ENCODE measurements at places on chromosomes 5 and 9.

DNA sequence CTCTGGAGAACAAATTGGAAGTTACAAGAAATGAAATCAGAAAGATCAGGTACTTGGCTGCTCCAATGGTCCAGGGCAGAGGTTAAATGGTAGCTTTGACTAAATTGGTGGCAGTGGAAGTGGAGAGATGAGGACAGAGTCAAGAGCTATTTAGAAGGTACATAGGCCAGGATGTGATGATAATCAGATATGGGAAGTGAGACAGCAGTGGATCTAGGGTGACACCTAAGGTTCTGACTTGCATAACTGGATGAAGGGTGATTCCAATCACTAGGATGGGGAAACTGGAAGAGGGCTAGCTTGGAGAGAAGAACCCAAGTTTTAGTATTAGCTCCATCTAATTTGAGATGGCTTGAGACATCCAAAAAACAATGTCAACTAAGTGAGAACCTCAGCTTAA, 24.0 kb upstream of the NDUFB6 start:
- H3K36me3 ChIP-seq, result no peaks in the 10 kb centered on the region
- DNase-seq, result no peak
- peaks cover 11% of the 10 kb centered on the region for H3K27me3 ChIP-seq
- H3K4me1 ChIP-seq, result peaks cover 2% of the 10 kb centered on the region
- H3K4me3 ChIP-seq, result no peak overlapping the region

- no peaks in the 10 kb centered on the region for H3K36me3 ChIP-seq
- H3K27ac ChIP-seq, result no peak overlapping the region
- no peaks in the 10 kb centered on the region for H3K4me1 ChIP-seq
- peaks cover 8% of the 10 kb centered on the region for H3K27me3 ChIP-seq
- no peak overlapping the region for H3K4me3 ChIP-seq
Observed at GRCh38 chr5:77167063-77167462, 43.4 kb upstream of the PDE8B start.

GRCh38 chr9:20356403-20357036, 265.8 kb downstream of the MLLT3 start:
- peak; percentile 51 for DNase-seq
- peaks cover 40% of the 10 kb centered on the region for H3K36me3 ChIP-seq
- no peak overlapping the region for H3K4me3 ChIP-seq
- peaks cover 81% of the 10 kb centered on the region for H3K4me1 ChIP-seq
- H3K27me3 ChIP-seq, result no peaks in the 10 kb centered on the region

- H3K4me3 ChIP-seq, result no peak overlapping the region
- no peak for DNase-seq
- H3K36me3 ChIP-seq, result no peaks in the 10 kb centered on the region
- no peak overlapping the region for H3K27ac ChIP-seq
- no peaks in the 10 kb centered on the region for H3K4me1 ChIP-seq
- H3K27me3 ChIP-seq, result no peaks in the 10 kb centered on the region
Observed at GRCh38 chr5:77864997-77865396, 88.9 kb upstream of the TBCA start.

DNA sequence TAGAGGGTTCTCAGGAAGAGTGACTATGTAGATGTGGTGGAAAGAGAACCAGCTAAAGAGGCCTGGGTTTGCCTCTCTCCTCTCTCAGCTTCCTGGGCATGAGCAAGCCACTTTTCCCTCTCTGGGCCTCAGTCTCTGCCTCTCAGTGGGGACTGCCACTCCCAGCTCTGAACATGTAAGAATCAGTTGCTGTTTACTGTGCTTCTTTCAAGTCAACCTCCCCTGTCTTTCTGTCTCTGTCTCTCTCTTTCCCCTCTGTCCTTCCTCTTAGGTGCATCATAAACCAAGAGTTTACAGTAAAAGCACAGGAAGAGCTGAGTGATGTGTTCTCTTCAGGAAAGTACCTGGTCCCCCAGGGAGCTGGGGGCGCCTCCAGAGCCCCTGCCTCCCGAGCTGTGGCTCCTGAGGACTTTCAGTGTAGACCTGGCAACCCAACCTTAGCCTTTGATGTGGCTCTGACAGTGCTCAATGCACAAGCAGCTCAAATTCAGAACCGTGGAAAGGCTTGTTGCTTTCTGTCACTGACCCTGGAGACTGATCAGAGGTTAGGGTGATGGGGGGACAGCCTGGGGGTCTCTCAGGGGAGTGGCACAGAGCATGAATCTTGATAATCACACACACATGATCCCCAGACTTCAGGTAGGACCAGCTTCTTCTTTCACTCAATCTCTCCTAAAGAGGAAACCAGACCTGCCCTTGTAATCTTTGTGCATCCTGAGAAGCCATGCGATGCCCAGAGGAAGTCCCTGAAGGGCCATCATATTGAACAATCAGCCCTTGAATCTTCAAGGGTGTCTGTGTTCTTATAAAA, 59.4 kb upstream of the TNFSF8 start:
- H3K27ac ChIP-seq, result peak overlapping the region; percentile 96
- peaks cover 72% of the 10 kb centered on the region for H3K4me1 ChIP-seq

DNA sequence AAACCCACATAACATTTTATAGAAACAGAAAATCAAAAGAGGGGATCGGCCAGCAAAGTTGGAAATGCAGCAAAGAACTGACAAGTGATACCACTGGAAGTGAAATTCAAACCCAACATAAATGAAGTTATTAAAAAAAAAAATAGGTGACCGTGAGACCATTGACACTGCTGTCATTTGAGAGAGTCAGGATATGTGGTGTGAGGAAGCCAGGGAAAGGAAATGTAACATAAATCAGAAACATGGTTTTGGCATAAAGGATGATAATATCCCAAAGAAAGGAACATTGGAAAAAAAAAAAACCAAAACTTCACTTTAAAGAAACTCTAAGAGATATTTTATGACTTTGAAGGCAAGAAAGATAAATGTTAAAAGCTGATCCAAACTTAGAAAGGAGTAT, 312.4 kb upstream of the PIK3R1 start:
- no peaks in the 10 kb centered on the region for H3K36me3 ChIP-seq
- H3K27ac ChIP-seq, result no peak overlapping the region
- no peak overlapping the region for H3K4me3 ChIP-seq
- no peaks in the 10 kb centered on the region for H3K4me1 ChIP-seq
- DNase-seq, result no peak

DNA sequence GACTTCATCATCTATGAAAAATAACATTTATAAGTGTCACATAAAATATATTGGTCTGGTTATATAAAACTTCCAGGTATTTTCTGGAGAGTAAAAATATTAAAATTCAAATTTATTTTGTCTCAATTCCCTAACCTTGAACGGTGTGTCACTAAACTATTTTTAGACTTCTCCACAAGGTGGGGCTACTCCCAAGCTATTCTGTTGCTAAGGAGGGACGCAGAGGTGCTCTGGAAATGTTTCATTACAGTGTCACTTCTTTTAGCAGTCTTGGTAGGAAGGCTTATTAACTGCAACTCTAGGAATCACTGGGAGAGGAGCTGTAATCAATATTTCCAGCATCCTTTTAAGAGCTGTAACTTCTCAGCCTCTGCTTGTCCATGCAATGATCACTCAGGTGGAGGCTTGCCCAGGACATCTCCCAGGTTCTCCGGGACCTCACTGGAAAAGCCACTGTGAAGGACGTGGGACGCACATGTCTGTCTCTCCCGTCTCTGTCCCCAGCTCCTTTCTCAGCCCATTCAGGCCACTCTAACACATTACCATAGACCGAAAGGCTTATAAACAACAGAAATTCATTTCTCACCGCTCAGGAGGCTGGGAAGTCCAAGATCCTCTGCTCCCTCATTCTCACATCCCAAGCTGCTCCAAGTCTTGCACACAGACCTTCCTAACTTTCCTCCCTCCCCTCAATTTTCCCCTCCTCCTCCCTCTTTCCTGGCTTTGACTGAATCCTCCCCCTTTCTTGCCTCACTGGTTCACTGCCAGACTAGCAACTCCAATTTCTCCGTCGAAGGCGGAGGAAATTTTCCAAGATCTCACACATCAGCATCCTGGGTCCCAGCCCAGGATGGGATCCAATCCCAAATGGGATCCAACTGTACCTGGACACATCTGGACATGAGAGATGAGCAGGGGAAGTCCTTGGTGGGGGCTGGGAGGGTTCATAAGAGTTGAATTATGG, 32.7 kb upstream of the DNAH5 start:
- no peak for DNase-seq
- H3K36me3 ChIP-seq, result no peaks in the 10 kb centered on the region
- no peak overlapping the region for H3K27ac ChIP-seq
- no peak overlapping the region for H3K4me3 ChIP-seq

- H3K4me3 ChIP-seq, result no peak overlapping the region
- H3K36me3 ChIP-seq, result peaks cover 60% of the 10 kb centered on the region
- H3K27ac ChIP-seq, result peak overlapping the region; percentile 85
- peaks cover 50% of the 10 kb centered on the region for H3K4me1 ChIP-seq
Observed at GRCh38 chr9:132348676-132349075, 6.1 kb downstream of the SETX start.

DNA sequence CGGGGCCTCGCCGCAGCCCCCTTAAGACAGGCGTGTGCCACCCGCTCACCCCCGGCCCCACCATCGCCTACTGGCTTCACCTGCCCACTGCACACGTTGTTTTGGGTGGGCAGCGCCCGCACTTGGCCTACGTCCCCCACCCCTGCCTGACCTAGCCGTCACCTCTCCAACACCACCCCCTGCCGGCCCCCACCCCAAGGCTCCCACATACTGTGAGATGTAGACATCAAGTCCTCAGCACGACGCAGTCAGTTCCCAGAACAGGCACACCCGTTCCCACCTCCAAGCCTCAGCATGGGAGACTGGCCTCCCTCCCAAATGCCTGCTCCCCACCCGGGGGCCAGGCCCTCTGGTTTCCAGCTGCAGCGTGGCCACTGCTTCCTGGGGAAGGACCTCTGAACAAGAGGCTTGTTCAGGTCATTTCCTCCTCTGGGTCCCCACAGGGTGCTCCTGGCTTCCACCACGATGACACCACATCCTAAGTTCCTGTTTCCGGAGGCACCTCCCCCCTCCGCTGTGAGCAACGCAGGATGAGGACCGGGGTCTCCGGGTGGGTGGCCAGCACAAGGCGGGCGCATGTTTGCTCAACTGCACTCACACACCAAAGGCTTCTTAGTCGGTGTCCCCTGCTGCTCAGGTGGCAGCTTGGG, 11.3 kb downstream of the DBN1 start:
- peaks cover 22% of the 10 kb centered on the region for H3K36me3 ChIP-seq
- H3K27ac ChIP-seq, result peak overlapping the region; percentile 74
- no peak for DNase-seq
- H3K4me1 ChIP-seq, result peaks cover 21% of the 10 kb centered on the region

GRCh38 chr5:96716716-96717115, 54.5 kb downstream of the CAST start:
- H3K4me1 ChIP-seq, result peaks cover 33% of the 10 kb centered on the region
- DNase-seq, result no peak
- H3K36me3 ChIP-seq, result peaks cover 8% of the 10 kb centered on the region
- no peak overlapping the region for H3K4me3 ChIP-seq

DNA sequence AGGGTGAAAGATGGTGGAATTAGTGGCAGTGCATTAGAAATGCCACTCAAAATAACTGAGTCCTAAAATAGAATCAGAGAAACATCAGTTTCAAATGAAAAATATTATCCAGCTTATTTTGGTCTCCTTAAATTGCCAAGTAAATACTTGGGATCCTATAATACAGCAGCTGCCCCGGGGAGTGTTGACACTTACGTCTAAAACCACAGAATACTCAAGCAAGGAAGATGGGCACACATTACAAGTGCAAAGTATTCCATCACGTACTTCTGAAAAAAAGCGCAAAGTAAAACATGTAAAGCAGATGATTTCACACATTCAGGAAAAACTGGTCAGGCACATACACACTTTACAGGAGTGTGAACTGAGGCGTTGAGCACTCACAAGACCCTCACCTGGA, 2.4 kb upstream of the ARHGEF37 start:
- H3K27me3 ChIP-seq, result peaks cover 20% of the 10 kb centered on the region
- H3K4me3 ChIP-seq, result no peak overlapping the region
- DNase-seq, result no peak
- H3K36me3 ChIP-seq, result no peaks in the 10 kb centered on the region
- no peak overlapping the region for H3K27ac ChIP-seq

GRCh38 chr9:1875921-1876448, 139.2 kb upstream of the SMARCA2 start:
- H3K27me3 ChIP-seq, result peaks cover 22% of the 10 kb centered on the region
- peaks cover 36% of the 10 kb centered on the region for H3K4me1 ChIP-seq
- peak; percentile 67 for DNase-seq
- H3K4me3 ChIP-seq, result peak overlapping the region; percentile 40

DNA sequence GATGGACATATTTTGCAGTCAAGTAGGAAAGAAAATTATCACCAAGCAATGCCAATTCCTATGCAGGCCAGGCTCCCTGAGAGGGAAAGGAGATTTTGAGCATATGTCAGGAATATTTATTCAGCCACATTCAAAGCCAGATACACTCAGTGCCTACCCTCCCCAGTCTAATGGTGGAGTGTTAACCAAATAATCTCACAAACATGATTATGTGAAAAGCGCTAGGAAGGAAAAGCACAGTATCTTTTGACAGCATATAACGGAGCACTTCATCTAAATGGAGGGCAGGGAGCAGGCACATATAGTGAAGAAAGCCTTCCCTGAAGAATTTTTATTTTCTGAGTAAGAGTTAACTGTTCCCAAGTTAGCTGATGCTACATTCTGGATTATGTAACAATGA, 80.3 kb upstream of the SLC30A5 start:
- H3K4me1 ChIP-seq, result no peaks in the 10 kb centered on the region
- no peak for DNase-seq
- H3K27ac ChIP-seq, result no peak overlapping the region
- H3K27me3 ChIP-seq, result peaks cover 4% of the 10 kb centered on the region

- H3K4me1 ChIP-seq, result peaks cover 33% of the 10 kb centered on the region
- no peak overlapping the region for H3K4me3 ChIP-seq
- no peak overlapping the region for H3K27ac ChIP-seq
- H3K36me3 ChIP-seq, result peaks cover 3% of the 10 kb centered on the region
Observed at GRCh38 chr9:127421057-127421456, 3.1 kb upstream of the ZNF79 start.

- H3K4me3 ChIP-seq, result no peak overlapping the region
- H3K36me3 ChIP-seq, result no peaks in the 10 kb centered on the region
- no peak overlapping the region for H3K27ac ChIP-seq
- peaks cover 7% of the 10 kb centered on the region for H3K27me3 ChIP-seq
- H3K4me1 ChIP-seq, result no peaks in the 10 kb centered on the region
- no peak for DNase-seq
Observed at GRCh38 chr5:127810707-127811490, 107.7 kb downstream of the CCDC192 start.

GRCh38 chr5:38551030-38552017, 5.1 kb downstream of the LIFR start:
- H3K4me1 ChIP-seq, result peaks cover 2% of the 10 kb centered on the region
- no peak overlapping the region for H3K4me3 ChIP-seq
- no peak overlapping the region for H3K27ac ChIP-seq
- H3K27me3 ChIP-seq, result peaks cover 50% of the 10 kb centered on the region

DNA sequence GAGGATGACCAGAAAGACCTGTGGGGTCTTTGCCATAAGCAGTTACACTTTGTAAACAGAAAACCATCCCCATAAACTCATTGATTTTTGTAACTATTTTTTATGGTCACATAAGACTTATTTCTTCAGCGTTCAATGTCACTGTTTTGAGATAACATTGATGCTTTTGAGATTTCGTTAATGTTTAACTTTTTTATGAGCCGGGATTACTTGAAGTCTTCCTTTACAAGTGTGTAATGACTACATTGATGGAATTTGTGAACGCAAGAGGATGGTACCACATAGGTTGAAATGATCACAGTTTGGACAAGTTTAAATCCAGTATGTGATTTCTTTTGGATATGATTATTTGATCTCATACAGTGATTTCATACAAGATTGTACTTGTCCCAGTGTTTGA, 1.8 kb downstream of the SLC12A2 start:
- DNase-seq, result no peak
- peak overlapping the region; percentile 81 for H3K4me3 ChIP-seq
- no peaks in the 10 kb centered on the region for H3K27me3 ChIP-seq
- peaks cover 19% of the 10 kb centered on the region for H3K36me3 ChIP-seq
- no peak overlapping the region for H3K27ac ChIP-seq
- H3K4me1 ChIP-seq, result peaks cover 49% of the 10 kb centered on the region
